ENCODE measurements at places on chromosomes 3 and 15.

- no peak for DNase-seq
These were observed 7.0 kb upstream of the FES start for GRCh38 chr15:90877315-90877714.

DNA sequence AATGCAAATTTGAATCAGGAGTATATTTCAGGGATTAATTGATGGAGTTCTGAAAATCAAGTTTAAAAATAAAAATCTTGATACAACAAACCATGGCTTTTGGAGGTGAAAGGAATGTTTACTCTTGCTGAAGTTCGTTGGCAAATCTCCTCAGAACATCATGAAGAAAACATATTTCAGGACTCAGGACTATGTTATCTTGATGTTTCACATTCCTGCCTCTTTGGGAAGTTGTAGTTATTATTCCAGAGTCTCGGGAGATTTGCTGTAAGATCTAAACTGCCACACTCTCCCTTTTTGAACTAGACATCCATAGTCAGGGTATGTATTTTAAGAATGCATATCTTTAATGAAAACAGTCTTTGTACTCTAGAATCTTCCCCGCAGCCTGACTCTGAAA is 271.2 kb downstream of the RBMS3 start:
- DNase-seq = no peak

DNA sequence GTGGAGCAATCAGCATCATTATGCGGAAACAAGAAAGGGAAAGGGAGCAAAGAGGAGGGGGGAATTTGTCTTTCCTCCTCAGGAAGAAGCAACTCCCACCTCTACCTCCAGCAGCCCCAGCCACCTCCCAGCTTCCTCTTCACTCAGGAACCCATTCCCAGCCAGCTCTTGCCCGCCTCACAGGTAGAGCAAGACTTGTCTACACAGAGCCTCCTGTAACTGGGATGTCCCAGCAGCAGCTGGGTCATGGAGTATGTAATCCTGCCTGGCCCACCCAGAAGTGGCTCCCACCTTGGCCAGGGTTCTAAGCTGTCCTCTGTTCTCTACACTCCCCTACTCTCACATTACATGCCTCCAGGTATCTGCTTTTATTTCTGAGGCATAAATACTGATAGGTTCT is 14.0 kb downstream of the IGDCC3 start:
- no peak for DNase-seq

- no peak for DNase-seq
These were observed 142.2 kb upstream of the ZNF385D start for GRCh38 chr3:21893242-21893641.

- DNase-seq = no peak
These were observed 275.3 kb upstream of the CADM2 start for GRCh38 chr3:84683493-84683892.

DNA sequence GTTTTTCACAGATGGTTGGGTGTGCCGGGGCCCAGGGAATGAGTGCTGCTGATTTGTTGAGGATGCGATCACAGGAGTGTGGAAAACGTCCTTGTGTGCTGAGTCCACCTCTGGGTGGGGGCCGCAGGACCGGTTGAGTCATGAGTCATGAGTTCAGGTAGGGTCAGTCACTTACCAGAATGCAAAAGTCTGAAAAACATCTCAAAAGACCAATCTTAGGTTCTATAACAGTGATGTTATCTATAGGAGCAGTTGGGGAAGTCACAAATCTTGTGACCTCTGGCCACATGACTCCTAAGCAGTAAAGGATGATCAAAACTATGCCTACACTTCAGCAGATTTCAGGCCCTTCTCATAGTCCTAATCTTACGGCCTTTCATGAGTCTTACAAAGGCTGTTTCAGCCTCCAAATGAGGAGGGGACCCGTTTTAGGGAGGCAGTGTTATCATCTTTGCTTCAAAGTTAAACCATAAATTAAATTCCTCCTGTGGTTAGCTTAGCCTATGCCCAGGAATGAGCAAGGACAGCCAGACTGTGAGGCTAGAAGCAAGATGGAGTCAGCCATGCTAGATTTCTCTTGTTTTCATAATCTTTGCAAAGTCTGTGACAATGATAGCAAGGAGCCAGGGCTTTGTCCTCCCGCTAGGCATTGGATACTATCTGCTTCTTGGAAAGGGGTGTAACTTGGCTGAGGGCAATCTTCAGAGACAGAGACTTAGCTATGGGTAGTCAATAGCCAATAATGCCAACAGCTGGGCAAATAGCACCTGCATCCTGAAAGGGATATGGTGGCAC is 30.6 kb upstream of the PIAS1 start:
- no peak for DNase-seq

DNA sequence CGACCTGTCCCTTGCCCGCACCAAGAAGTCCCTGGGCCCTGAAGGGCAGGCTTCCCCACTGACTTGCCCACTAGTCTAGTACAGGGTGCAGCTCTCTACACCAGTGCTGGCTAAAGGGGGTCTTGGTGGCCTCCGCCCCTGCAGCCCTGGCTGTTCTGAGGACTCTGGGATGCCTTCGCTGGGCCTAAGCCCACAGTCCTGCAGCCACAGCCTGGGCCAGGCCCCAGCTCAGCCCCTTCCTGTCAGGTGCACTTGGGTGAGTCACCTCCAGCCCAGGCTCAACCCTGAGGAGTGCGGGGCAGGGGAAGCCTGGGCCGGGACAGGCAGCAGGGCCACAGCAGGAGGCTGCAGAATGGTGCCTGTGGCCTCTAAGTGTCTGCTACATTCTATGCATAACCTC is 971 bp downstream of the C3orf22 start:
- no peak for DNase-seq

DNA sequence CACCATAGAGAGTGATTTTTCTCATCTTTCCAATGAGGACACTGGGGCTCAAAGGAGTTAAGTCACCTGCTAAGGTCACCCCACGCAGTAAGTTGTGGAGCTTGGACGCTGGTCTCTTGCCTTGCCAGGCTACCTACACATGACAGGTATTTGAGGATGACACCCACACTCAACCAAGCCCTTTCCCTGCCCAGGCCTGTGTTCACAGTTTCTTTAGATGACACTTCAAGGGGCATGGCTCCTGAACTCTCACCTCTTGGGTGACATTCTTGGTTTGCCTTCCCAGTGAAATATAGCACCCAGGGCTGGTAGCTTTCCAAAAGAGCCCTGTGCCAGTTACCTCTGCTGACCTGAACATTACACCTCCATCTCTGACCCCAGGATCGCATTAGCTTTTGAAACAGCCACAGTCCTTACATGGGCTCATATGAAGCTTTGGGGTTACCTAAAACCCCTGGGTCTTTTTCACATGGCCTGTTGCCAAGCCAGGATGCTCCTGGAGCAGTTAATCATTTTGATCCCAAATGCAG is 148.0 kb downstream of the RPLP1 start:
- DNase-seq = no peak

GRCh38 chr3:25478964-25479726 is 51.1 kb downstream of the RARB start:
- DNase-seq = no peak

- no peak for DNase-seq
These were observed 126.2 kb downstream of the KLF13 start for GRCh38 chr15:31452595-31453557.

GRCh38 chr3:178526291-178526690 is 9.9 kb upstream of the KCNMB2 start:
- DNase-seq = no peak

DNA sequence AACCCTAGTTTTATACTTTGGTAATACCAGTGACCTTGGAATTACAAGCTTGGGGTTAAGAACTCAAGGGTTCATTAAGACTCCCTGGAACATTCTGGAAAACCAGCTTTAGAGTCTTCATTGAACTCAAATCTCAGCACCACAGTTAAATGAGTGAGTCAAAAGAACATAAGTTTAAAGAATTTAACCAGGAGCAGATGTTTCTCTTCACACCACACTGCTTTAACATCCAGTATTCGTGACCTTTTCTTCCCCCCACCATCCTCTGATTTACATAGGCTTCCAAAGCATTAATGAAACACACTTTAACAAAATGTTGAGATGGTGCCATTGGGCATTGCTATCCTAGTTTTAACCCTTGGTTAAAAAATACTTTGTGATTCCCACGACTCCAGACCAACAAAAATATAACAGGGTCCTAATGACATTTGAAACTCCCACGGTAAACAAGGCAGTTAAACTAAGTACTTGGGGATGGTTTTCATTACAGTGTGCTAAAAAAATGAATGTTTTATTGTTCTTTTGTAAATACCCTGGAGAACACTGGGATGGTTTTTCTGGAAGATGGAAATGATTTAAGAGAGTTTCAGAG is 123.9 kb downstream of the OXNAD1 start:
- DNase-seq = no peak

GRCh38 chr3:148778926-148779325 is 48.7 kb upstream of the CPB1 start:
- DNase-seq = no peak

DNA sequence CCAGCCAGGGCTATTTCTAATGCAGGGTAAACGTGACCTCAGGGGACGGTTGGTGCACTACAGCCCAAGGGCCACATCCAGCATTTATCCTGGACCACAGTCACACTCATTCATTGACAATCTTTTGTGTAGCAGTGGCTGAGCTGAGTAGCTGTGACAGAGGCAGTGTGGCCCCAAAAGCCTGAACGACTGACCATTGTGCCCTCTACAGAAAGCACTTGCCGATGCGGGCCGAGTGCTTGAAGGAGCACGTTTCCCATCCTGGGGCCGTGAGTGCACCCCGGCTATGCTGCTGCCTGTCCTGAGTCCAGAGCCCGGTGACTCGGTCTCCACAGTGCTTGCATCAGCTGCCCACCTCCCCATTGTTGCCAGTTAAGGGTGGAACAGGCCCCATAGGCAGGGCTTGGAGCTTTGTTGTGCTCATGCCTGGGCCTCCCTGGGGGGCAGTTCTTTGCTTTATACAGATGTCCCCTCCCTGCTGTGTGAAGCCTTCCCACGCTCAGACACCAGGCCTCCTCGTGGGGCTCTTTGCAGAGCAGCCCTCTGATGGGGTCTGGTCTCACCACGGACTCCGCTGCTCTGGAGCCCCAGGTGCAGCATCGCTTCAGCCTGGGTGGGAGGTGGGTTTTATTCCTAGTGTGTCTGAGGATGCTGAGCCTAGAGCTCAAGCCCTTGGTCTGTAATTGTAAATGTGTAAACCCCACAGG is 13.0 kb upstream of the SNRPA1 start:
- no peak for DNase-seq

- no peak for DNase-seq
These were observed 14.8 kb downstream of the CRYGS start for GRCh38 chr3:186529201-186529999.

DNA sequence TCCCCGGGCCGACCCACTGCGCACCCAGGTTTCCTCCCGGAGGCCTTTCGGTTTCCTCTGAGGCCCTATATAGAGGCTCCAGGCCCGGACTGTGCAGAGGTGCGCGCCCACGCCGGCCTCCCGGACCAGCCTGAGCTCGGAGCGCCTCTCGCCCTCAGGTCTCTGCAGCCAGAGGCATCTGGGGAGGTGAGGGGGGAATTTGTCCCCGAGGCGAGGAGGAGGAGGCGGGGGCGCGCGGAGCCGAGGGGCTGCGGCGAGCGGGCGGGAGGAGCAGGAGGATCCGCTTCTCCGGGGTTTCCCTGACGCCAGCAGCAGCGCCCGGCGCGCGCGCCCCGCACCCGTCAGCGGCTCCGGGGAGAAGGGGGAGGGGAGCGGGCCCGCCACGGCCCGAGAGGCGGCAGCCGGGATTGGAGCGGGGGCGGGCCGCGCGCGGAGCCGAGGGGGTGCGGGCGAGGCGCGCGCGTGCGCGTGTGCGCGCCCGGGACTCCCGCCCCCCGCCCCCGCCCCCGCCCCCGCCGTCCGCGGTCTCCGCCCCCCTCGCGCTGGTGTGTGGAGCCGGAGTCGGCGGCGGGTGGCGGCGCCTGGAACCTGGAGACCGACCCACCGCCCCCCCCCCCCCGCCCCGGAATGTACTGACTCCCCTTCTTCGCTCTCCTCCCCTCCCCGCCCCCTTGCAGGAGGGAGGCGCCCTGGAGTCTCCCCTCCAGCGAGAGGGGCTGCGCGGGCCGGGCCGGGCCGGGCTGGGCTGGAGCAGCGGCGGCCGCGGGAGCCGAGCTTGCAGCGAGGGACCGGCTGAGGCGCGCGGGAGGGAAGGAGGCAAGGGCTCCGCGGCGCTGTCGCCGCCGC is at the start of gene NEO1:
TSS of gene NEO1 (plus strand) at position 657 of the 846 bp plus-strand sequence. CDS start 213 bp downstream, outside the sequence.
- DNase-seq = peak; percentile 84

DNA sequence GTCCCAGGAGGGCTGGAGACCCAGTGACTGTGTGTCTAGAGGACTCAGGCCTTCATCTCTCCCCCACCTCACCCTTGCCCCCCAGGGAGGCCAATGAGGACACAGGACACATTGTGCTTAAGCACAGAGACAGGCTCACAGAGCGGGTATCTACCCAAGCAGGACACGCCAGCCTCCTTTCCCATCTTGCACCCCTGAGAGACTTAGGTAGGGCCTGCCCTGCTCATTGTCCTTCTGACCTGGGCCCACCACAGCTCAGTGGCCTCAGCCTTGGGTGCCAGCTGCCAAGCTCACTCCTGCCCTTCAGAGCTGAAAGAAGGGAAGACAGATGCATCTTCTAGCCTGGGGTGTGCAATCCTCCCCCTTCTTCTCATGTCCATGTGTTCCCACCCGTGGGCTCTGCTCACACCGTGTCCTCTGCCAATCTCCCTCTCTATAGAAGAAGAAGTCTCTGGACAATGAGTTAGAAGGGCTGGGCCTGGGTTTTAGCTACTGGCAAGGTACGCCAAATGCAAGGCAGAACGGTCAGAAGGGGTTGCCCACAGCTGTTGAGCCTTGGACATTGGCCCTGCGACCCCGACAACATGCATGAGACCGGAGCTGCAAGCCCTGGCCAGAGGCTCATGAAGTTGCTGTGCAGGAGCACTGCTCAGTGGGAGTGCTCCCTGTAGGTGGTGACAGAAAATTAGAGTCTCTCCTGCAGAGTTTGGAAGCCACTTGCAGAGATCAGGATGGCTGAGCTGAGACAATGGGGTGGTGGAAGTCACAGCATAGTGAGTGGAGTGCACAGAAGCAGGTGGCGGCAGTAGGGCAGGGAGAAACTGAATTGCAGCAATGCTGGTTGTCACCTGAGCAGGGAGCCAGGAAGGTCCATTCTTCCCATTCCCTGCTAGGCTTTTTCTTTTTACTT is 32.8 kb downstream of the ACSBG1 start:
- DNase-seq = no peak

- no peak for DNase-seq
These were observed 217.2 kb upstream of the CBLB start for GRCh38 chr3:106086038-106086437.

GRCh38 chr3:161740421-161740820 is 243.8 kb downstream of the OTOL1 start:
- no peak for DNase-seq

GRCh38 chr15:49163678-49164077 is 6.4 kb upstream of the GALK2 start:
- no peak for DNase-seq

GRCh38 chr15:88878720-88879184 is 16.6 kb downstream of the HAPLN3 start:
- no peak for DNase-seq

- no peak for DNase-seq
These were observed 522.5 kb downstream of the FOXP1 start for GRCh38 chr3:71061037-71061436.
